ENCODE measurements at places on chromosomes 16 and 17.
A peak's percentile ranks its signal among the peaks of the same experiment; 100 is the strongest.

DNA sequence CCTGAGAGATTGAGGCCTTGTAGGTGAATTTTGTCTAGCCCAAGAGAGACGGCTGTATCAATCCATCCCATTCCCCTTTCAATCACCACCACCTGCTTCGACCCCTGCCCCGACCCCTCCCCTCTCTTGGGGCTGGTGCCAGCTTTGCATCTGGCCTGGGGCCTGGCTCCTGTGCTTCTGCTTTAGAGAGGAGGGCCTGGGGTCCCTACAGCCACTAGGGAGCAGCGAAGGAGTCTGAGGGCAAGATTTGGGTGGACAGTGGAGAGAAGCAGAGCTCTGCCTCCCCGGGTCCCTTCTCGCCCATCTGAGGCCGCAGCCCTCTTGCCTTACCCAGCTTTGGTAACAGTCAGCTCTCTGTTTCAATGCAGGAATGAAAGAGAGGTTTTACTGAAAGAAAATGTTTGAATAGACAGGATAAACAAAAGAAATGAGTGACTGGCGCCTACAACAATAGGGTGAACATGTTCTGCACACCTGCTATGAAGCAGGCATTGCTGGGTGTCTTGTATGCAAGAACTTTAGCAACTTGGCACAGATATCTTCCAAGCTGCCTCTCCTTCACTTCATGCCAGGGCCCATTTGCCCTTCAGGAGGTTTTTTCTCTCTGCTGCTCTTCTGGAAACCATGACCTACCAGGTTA lies 57.4 kb downstream of the SLC47A1 start:
- DNase-seq, result no peak

DNA sequence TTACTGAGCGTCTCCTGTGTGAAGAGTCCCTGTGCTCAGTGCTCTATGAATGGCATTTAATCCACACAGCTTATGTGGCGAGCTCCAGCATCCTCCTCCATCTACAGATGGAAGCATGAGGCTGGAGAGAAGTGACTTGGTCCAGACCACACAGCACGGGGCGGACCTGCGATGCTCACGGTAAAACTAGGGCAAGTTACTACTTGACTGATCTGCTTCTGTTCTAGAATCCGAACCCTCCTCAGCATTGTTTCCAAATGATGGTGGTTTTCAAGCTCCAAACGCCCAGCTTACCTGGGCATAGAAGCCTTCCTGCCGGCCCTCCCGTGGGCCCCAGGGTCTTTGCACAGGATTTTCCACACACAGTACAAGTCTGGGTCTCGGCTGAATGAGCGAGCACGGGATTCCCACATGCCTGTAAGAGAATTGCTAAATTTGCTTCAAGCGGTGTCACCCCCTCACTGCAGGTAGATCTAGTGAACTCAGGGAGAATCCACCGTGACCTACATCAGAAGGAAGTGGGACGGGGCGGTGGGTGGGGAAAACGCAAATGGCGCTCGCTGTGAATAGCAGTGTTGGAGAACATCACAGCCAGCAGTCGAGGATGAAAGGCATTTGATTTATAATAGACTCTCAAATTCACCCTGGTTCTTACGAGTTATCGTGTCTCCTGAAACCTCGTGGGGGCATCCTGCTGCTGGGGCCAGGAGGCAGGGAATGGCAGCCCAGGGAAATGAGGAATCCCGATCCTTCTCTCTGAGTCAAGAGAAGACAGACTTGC lies 101.1 kb downstream of the CMIP start:
- DNase-seq, result no peak

- no peak for DNase-seq
These were observed 78.0 kb upstream of the ZNF750 start for GRCh38 chr17:82917699-82918345.

DNA sequence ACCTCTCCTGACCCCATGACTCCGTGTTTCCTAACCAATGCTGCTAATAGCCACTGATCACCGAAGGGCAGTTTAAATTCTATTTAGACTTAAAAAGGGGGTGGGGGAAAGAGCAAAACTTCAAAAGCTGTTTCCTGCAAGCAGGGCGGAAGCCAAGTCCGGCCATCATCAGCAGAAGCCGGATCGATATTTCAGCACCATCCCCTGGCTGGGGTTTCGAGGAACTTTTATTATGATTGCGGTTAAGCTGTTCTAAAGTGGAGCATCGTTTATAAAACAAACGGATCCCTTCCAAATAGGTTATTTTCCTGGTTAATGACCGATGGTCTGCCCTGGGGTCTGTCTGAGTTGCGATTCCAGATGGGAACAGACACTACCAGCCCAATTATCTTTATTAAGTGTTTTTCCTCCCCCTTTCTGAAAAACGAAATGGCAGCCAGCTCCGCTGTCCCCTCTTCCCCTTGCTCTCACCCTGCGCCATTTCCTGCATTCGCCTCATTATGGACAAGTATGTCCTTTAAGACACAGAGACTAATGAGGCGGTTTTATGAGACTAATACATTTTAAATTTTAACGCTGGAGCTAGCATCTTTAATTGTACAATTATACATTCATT lies 76.1 kb upstream of the IRX3 start:
- no peak for DNase-seq

DNA sequence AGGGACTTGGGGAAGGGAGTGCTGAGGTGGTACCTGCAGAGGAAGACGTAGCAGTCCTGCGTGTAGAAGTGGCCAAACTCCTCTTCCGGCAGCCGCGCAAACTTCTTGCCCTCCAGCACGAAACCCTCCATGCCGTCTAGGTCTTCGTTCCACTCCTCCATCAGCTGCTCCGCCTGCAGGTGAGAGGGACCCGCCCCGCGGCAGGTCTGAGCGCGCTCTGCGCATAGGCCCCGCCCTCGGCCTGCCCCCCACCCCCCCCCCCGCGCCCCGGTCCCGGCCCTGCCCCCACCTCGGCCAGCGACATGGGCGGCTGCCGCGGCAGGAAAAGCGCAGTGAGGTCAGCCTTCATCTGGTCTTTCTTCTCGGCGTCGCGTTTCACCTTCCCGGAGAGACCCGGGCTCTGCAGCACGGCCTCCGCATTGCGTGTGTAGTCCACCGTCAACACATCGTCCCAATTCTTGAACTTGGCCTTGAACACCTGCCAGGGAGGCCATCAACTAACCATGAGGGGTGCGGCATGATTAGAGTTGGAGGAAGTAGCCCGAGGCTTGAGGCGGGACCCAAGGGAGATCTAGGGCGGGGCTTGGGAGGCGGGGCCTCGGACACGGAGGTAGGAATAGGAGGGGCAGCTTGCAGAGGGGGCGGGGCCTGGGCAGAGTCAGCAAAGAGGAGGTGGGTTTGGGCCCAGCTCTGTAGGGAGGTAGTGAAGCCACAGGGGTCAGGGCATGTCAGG lies 11.5 kb downstream of the FLII start:
- peak; percentile 28 for DNase-seq

- DNase-seq, result no peak
These were observed 102.1 kb downstream of the SNX29 start for GRCh38 chr16:12078405-12079280.

DNA sequence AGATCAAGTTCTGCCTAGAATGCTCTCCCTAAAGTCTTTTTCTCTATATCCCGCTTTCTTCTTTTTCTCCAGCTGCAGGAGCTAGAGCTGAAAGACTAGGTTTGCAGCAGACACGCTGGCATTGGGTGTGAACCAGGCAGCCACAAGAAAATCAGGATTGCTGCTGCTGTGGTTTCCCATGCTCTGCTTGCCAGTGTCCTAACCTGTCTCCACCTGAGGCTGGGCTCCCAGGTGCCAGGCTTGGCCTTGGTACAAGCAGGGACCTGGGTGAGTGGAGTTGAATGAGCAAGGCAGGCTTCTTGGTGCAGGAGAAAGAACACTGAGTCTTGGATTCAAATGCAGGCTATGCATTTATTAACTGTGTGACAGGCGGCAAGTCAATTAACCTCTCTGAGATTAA lies 440.3 kb upstream of the MAF start:
- no peak for DNase-seq

GRCh38 chr17:3963237-3964201 lies 718 bp downstream of the ATP2A3 start:
- peak; percentile 51 for DNase-seq

DNA sequence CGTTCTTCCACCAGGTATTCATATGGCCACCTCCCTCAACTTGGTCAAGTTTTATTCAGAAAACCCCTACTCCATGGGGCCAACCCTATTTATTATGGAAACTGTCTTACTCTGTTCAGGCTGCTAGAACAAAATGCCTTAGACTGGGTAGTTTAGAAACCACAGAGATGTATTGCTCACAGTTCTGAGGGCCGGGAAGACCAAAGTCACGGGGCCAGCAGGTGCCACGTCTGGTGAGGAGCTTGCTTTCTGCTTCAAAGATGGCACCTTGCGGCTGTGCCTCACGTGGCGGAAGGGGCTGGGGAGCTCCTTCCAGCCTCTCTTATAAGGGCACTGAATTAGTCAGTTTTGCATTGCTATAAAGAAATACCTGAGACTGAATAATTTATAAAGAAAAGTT lies 74.3 kb downstream of the AXIN2 start:
- no peak for DNase-seq

DNA sequence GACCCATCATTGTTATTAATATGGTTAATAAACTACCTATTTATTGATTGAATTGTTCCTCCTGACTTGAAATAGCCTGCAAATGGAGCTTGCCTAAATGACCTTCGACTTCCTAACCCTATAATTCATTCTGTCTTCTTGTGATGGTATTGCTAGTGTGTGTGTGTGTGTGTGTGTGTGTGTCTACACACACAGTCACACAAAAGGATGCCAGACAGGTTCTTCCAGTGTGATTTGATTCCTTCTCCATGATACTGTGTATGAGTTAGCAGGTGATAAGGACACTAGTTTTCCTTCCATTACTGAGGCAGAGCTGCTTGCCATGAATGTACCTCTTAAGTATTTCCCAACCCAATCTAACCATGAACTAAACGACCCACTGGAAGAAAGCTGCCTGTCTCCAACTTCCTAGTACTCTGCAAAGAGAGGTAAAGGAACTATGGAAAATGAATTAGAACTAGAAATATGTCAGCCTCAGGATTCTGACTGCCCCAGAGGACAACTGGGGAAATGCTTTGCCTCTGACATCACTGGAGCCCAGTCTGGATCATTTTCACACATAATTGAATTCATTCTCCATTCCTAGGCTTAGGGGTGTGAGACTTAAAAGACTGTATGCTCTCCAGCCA lies 3.5 kb upstream of the CDC6 start:
- DNase-seq, result no peak

DNA sequence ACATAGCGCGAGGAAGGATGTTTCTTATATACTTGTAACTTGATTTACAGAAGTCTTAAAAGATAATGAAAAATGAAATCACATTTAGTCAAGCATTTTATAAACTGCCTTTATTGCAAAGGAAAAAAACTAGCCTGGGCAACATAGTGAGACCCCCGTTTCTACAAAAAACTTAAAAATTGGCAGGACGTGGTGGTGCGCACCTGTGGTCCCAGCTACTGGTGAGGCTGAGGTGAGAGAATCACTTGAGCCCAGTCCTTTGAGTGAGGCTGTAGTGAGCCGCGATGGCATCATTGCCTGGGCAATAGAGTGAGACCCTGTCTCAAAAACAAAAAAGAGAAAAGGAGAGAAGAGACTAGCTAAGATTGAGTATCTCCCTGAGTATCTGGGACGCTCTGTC lies 145.2 kb upstream of the CIBAR2 start:
- DNase-seq, result no peak

GRCh38 chr16:22751685-22752084 lies 62.3 kb upstream of the HS3ST2 start:
- DNase-seq, result no peak

DNA sequence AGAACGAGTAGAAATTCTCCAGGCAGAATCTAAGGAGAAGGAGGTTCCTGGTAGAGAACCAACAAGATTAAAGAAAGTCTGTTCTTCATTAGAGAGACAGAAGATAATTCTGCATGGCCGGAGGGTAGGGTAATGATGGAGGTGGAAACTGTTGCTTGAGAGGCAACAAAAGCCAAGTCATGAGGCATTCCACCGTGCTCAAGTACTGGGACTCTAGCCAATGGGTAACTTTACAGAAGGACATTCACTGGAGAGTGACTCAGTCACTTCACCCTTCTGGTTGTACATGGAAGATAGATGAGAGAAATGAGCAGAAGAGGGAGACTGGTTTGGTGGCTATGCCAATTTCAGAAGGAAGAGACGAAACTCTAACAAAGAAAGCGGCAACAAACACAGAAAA lies 53.6 kb upstream of the ANKFN1 start:
- DNase-seq, result no peak

DNA sequence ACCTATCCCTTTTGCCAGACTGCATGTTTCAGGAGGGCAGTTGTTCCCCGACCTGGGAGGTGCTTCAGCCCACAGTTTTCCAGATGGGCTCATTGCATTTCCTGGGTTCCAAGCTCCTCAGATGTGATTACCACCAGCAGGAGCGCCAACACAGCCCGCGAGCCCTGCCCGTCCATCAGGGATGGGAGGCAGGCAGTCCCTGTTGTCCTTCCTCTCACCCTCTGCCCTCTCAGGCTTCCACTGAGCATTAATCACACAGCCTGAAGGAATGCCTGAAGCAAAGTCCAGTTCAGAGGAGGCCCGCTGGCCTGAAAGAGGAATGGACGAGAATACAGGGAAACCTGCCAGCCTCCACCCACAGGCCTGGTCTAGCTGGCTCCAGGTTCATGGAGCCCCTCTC lies 256.3 kb upstream of the SDK2 start:
- no peak for DNase-seq

DNA sequence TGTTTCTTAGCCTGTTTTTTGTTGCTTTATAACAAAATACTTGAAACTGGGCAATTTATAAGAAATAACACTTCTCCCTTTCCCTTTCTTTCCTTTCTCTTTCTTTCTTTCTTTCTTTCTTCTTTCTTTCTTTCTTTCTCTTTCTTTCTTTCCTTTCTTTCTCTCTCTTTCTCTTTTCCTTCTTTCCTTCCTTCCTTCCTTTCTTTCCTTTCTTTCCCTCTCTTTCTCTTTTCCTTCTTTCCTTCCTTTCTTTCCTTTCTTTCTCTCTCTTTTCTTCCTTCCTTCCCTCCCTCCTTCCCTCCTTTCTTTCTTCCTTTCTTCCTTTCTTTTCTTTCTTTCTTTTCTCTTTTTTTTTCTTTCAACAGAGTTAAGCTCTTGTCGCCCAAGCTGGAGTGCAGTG lies 27.8 kb downstream of the FAM20A start:
- DNase-seq, result no peak

DNA sequence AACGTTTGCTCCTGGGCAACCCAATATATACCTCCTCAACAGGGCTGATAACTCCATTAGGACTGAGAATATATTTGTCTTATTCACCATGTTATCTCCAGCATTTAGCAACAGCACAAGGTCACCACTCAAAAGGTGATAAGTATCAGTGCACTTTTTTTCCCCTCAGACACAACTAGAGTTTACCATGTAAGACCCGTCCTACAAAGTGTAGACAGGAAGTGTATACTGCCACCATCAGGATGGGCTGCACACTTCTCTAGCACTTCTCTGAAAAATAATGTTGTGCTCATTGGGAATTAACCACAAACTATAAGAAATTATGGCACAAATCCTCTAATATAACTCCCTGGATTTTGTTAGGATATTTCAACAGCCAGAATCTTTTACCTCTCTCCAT lies 5.7 kb upstream of the VAT1L start:
- DNase-seq, result no peak

DNA sequence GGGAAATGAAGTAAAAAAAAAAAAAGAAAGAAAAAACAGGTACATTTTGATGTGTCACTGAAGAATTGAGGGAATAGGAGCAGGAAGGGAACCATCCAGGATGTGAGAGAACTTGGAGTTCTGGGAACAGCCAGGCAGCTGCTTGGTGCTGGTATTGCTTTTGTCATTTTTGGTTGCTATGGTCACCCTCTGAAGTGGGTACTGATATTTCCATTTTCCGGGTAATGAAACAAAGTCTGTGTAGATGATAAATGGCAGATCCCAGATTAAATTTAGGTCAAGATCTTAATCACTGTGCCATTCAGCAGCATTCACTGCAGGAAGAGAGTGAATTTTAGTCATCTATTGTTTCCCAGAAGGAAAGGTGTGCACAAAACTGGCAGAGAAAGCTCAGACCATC lies 93.6 kb downstream of the ABCA8 start:
- DNase-seq, result no peak
